Osteoblast (primary cell): ENCODE measurements at places on chromosomes 1 and 21. TPM values are rescaled to one million over a fixed set of nuclear protein-coding genes. Genes with fewer than 3 reads are reported as not detected.

The AMIGO1 gene
- 2.1 and 2.5 TPM in 2 replicates for total RNA-seq

The IGFN1 gene
- under 0.01 TPM in 2 replicates for total RNA-seq

The CRYAA gene
- not detected in 2 replicates for total RNA-seq

The FCRL6 gene
- total RNA-seq: not detected in 2 replicates

The CRP gene
- not detected in 2 replicates for total RNA-seq

The SYPL2 gene
- total RNA-seq: 0.88 and 1.8 TPM in 2 replicates

The OR10Z1 gene
- total RNA-seq: not detected in 2 replicates

DNA sequence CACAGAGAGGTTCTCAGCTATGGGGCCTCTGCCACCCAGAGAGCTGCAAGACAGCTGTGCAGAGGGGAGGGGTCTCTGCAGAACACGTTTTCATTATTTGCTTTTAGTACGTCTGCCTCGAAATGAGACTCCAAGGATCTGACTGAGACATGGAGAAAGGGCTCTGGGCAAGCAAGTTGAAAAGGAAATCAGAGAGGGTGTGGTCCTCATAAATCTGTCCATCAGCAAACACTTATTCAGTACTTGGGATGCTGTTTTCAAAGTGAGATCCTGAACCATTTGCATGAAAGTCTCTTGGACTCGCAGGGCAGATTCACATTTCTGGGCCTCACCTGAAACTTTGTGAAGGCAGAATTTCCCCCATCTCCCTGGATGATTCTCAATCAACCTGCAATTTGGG, 197.4 kb upstream of the GALNT2 start:
- no peak overlapping the region for H3K4me3 ChIP-seq
- no peak overlapping the region for H3K27ac ChIP-seq
- no peaks in the 10 kb centered on the region for H3K27me3 ChIP-seq
- DNase-seq: no peak

DNA sequence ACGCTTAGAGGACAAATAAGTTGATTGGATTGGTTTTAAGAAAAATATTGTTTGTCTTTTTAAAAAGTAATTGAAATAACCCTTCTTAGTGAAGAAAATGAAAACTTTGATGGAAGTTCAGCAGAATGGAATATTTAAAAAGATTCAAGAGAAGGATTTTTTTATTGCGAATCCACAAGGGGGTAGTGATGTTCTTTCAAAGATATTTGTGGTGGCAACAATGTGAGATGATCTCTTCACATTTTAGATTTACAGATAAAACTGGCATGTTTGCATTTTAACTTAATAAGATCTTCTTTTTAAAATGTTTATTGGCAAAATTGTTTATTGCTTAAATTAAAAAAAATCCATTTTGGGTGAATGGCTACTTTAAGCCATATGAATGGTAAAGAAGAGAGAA, 8.9 kb downstream of the CAMTA1 start:
- peaks cover 11% of the 10 kb centered on the region for H3K4me1 ChIP-seq
- no peaks in the 10 kb centered on the region for H3K27me3 ChIP-seq
- DNase-seq: no peak
- no peak overlapping the region for H3K4me3 ChIP-seq

- H3K36me3 ChIP-seq: peaks cover 2% of the 10 kb centered on the region
- peak; percentile 45 for DNase-seq
- no peaks in the 10 kb centered on the region for H3K4me1 ChIP-seq
- no peaks in the 10 kb centered on the region for H3K27me3 ChIP-seq
- no peak overlapping the region for H3K27ac ChIP-seq
- no peak overlapping the region for H3K4me3 ChIP-seq
These were observed 9.6 kb upstream of the AMY2B start for GRCh38 chr1:103561643-103562395.

DNA sequence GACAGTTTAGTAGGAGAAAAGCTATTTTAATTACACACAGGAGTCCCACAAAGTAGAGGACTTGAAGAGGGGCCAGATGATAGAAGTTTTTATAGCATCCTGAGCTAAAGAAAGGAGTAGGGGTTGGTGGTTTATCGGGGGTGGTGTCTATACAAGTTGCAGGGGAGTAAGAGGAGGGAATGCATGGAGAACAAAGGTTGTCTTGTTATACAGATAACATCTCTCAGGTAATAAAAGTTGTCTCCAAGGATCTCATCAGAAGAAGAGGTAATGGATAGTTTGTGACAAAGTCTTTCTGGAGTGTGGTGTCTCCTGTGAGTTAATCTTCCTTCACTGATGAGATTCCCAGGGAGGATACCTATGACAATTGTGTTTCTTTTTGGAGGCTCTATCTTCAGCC, 23.4 kb upstream of the NUF2 start:
- H3K27ac ChIP-seq: no peak overlapping the region
- H3K27me3 ChIP-seq: no peaks in the 10 kb centered on the region
- H3K4me1 ChIP-seq: no peaks in the 10 kb centered on the region
- H3K4me3 ChIP-seq: no peak overlapping the region

- peak overlapping the region; percentile 88 for H3K4me3 ChIP-seq
- no peaks in the 10 kb centered on the region for H3K27me3 ChIP-seq
- peaks cover 25% of the 10 kb centered on the region for H3K36me3 ChIP-seq
These were observed 573 bp downstream of the PSMG1 start for GRCh38 chr21:39182484-39183271.

- no peaks in the 10 kb centered on the region for H3K4me1 ChIP-seq
- H3K27me3 ChIP-seq: no peaks in the 10 kb centered on the region
- H3K4me3 ChIP-seq: no peak overlapping the region
- H3K27ac ChIP-seq: no peak overlapping the region
These were observed 26.0 kb downstream of the RGS1 start for GRCh38 chr1:192601567-192601966.

DNA sequence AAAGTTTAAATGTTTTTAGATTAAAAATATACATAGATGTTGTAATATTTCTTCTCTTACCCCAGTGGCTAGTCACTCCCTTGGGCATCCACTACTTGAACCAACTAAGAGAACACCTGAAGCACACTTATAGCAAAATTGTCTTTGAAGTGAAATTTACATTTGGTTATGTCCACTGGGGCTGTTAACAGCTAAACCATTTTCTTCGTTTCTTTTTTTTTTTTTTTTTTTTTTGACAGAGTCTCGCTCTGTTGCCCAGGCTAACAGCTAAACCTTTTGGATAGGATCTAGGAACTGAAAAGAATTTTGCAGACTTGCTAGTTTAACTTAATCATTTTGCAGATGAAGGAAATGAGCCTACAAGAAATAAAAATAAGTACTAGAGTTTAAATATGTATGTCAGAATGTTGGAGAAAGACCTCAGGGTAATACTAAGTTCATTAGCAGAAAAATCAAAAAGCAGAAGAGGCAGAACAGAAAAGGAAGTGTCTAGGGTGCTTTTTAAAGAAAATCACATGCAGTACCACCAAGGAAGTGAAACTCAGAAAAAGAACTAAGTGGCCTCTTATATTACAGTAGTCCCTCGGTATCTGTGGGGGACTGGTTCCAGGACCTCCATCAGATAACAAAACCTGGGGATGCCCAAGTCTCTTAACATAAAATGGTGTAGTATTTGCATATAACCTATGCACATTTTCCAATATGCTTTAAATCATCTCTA, 11.8 kb downstream of the DRAM2 start:
- H3K27me3 ChIP-seq: no peaks in the 10 kb centered on the region
- H3K27ac ChIP-seq: no peak overlapping the region
- peaks cover 33% of the 10 kb centered on the region for H3K36me3 ChIP-seq

DNA sequence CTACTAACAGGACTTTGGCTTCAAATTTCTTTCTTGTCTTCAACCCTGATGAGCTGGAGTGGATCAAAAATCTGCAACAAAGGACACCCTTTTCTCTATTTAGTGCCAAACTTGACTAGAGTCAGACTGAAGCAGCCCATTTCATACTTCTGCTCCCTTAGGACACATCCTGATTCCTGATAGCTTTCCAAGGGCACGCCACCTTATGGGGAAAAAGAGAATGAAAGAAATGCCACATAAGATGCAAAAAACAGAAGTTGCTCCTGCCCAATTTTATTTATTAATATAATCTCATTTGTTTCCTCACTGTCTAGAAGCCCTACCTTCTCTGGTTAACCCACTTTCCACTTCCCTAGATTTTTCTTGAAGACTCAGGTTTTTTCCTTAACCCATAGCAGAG, 72.7 kb upstream of the NBPF4 start:
- DNase-seq: no peak
- no peaks in the 10 kb centered on the region for H3K27me3 ChIP-seq
- H3K36me3 ChIP-seq: no peaks in the 10 kb centered on the region
- H3K27ac ChIP-seq: no peak overlapping the region
- no peaks in the 10 kb centered on the region for H3K4me1 ChIP-seq

DNA sequence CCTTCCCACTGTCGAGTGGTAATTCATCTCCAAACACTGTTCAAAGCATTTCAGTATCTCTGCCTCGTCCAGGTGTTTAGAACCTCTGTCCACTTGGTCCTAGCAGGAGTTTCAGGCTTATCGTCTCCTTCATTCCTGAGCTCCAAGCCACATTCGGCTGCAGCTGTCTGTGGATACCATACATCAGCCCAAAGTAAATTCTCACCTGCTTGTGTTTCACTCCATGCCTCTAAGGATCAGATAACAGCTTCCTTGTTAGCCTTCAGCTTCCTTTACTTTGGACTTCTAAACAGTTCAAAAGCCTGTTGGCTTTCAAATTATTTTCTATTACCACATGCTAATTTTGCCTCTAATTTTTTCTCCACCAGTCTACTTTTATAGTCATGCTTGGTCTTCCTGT, 219.0 kb upstream of the L1TD1 start:
- no peak overlapping the region for H3K27ac ChIP-seq
- DNase-seq: no peak
- no peaks in the 10 kb centered on the region for H3K36me3 ChIP-seq
- H3K27me3 ChIP-seq: no peaks in the 10 kb centered on the region
- no peak overlapping the region for H3K4me3 ChIP-seq

GRCh38 chr1:187987236-187987776, 1158.6 kb downstream of the PLA2G4A start:
- no peaks in the 10 kb centered on the region for H3K27me3 ChIP-seq
- no peak for DNase-seq
- no peak overlapping the region for H3K27ac ChIP-seq
- no peaks in the 10 kb centered on the region for H3K36me3 ChIP-seq

DNA sequence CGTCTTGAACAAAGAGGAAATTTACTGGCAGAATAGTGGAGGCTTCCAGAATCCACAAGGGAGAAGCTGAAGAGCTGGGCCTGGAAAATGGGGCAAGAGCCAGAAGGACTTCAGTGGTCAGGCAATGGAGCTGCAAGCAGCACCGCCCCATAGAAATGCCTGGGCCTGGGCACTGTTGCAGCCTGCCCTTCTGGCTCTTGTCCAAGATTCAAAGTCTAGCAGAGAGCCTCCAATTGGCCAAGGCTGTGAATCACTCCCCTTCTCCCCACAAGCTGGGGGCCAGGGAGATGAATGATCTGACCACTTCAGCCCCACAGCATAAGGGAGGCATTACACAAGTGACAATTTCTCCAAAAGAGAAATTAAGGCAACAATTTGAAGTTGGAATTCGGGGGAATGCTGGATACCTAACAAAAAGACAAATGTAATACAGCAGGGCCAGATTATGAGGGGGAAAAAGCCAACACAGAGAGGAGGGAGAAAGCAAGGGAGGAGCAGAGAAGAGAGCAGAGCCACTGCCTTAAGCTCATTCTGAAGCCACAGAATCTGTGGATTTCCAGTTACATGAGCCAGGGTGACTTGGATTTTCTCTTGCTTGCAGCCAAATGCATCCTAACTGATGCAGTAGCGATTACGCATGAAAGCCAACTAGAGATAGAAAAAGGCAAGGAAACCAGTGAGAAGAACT, 80.3 kb downstream of the LRIG2 start:
- H3K36me3 ChIP-seq: no peaks in the 10 kb centered on the region
- no peak for DNase-seq
- no peak overlapping the region for H3K27ac ChIP-seq

GRCh38 chr1:186511761-186512637, 51.1 kb upstream of the PDC start:
- H3K27ac ChIP-seq: no peak overlapping the region
- no peaks in the 10 kb centered on the region for H3K36me3 ChIP-seq
- no peaks in the 10 kb centered on the region for H3K27me3 ChIP-seq
- DNase-seq: no peak
- H3K4me1 ChIP-seq: no peaks in the 10 kb centered on the region

GRCh38 chr1:23664837-23665795, 26.5 kb upstream of the RPL11 start:
- no peak overlapping the region for H3K4me3 ChIP-seq
- DNase-seq: peak; percentile 76
- H3K36me3 ChIP-seq: no peaks in the 10 kb centered on the region
- H3K4me1 ChIP-seq: no peaks in the 10 kb centered on the region
- no peak overlapping the region for H3K27ac ChIP-seq

DNA sequence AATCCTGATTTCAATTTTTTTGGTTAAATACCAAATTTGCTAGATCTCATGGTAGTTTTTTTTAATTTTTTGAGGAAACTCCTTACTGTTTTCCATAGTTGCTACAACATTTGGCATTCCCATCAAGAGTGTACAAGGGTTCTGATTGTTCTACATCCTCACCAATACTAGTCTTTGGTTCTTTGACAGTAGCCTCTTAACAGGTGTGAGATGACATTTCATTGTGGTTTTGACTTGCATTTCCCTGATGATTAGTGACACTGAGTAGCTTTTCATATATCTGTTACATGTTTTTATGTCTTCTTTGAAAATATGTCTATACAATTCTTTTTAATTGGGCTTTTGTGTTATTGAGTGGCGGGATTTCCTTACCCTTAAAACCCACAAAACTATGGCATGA, 20.9 kb upstream of the RGS13 start:
- H3K4me1 ChIP-seq: no peaks in the 10 kb centered on the region
- H3K36me3 ChIP-seq: no peaks in the 10 kb centered on the region
- no peak overlapping the region for H3K27ac ChIP-seq
- no peaks in the 10 kb centered on the region for H3K27me3 ChIP-seq
- no peak overlapping the region for H3K4me3 ChIP-seq
- DNase-seq: no peak

DNA sequence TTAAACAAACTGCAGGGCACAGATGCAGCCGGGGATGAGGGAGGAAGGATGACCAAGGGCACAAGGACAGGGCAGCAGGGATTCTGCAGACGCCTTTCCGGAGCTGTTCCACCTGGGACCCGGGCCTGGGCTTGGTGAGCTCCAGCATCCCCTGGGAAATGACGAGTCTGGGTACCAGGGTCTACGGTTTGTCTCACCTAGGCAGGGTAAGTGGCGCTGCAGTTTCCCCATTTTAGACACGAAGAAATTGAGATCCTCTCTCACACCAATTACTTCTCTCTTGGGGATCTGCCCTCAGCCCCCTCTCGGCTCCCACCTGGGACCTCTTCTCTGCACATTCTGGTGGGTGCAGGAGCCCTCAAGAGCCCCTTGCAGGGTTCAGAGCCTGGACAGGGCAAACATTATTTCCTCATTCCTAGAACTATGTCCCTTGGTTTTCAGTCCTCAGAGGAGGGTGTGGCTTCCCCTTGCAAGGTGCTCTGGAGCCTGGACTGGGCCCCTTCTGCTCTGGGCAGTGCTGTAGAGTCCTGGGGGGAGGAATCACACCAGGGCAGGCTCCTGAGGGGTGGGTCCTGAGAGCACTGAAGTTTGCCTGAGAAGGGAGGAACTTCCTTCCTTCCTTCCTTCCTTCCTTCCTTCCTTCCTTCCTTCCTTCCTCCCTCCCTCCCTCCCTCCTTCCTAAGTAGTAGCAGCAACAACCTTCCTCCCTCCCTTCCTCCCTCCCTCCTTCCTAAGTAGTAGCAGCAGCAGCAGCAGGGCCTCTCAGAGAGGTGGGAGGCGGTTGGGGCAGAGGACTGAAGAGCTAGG, 16.0 kb downstream of the RAP1GAP start:
- peak; percentile 81 for DNase-seq
- peaks cover 28% of the 10 kb centered on the region for H3K27me3 ChIP-seq
- H3K4me3 ChIP-seq: no peak overlapping the region
- H3K27ac ChIP-seq: no peak overlapping the region
- H3K4me1 ChIP-seq: no peaks in the 10 kb centered on the region
- H3K36me3 ChIP-seq: no peaks in the 10 kb centered on the region
